ENCODE measurements at places on chromosomes 4 and X.
A peak's percentile ranks its signal among the peaks of the same experiment; 100 is the strongest.

DNA sequence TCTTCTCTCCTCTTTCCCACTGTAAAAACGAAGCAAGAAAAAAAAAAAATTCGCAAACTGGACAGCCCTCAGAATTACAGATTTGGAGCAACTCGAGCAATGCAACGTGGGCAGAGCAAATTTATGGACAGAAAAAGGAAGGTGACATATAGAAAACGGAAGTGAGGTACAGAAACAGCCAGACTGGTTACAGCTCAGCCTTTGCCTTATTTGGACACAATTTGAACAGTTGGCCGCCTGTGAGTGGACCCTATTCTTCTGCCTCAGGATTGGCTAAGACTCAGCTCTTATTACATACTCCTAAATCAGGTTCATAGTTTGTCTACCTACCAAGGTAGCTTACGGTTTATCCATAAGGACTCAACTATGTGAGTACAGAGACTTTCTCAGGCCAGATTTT lies 98.8 kb downstream of the SOWAHB start:
- no peak for DNase-seq

DNA sequence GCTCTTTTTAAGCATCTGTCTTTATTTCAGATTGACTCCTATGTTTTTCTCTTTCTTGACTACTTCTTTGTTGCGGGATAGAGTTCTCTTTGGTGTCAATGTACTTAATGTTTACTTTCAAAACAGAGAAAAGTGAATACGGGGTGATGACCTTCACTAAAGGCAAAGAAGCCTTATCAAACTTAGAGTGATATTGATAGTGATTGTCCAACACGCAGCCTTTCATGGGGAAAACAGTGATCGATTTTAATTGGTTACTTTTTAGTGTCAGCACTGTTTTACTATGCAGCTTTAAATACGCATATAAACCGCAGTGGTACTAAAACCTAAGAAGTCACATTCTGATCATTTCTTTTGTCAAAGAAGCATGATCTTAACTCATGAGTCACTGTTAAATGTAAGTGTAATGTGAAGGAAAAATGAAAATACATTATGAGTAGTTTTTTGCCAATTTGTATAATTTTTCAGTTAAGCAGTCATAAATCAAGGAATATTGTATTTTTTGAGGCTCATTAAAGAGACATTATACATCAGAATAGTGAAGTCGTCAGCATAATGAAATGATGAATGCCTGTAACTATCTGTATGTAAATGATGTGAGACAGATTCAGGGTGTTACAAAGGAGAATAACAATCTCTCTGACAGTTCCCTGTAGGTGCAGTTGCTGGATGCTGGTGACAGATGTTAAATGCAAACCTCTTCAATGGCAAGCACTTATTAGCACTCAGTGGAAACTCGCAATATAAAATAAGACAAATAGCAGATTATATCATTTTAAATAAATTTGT lies 2082.8 kb upstream of the TENM3 start:
- no peak for DNase-seq

DNA sequence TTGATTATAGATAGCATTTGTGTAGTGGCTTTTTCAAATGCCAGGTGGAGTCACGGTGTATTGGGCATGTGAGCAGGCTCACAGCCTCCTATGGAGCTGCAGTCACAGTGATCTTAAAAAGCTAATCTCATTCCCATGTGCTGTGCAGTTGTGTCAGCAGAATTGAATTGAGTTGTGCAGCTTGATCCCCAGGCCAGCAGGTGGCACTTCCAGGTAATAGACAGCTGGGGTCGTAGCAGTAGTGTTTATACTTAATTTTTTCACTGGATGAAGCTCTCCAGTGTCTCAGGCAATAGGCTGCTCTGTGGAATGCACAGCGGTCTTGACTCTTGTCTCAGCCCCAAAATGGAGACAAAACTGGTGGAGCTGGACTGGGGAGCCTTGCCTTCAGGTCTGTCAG lies 1028.1 kb downstream of the SH3BGRL start:
- no peak for DNase-seq

GRCh38 chr4:39044956-39045826 lies 13.0 kb upstream of the TMEM156 start:
- peak; percentile 46 for DNase-seq

DNA sequence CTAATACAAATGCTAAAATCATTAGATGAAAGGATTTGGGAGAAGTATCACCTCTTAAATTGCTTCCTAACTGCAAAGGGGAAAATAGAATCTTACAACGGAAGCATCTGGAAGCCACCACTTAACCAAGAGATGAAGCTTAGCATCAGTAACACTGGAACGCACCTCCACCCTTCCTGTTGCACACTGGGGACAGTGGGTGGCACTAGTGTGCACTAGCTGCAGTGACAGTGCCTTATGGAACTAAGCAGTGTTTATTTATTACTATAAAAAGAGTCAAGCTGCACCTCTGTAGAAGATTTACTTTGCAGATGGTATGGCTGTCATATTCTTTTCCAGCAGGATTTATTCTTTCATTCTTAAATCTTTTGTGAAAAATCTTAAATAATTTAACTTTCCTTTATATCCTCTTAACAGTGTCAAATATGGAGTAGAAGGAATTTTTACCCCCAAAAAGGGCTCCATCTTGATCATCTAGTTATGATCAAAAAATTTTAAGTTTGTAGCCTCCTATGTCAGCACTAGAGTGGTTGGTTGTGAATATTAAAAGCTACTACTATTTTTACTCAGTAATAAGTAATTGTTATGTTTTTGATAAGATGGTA lies 76.7 kb downstream of the SCD5 start:
- DNase-seq = peak; percentile 17
